ENCODE measurements at places on chromosomes 7 and 10.

- DNase-seq: no peak
Observed at GRCh38 chr10:127125331-127125730, 71.1 kb downstream of the INSYN2A start.

DNA sequence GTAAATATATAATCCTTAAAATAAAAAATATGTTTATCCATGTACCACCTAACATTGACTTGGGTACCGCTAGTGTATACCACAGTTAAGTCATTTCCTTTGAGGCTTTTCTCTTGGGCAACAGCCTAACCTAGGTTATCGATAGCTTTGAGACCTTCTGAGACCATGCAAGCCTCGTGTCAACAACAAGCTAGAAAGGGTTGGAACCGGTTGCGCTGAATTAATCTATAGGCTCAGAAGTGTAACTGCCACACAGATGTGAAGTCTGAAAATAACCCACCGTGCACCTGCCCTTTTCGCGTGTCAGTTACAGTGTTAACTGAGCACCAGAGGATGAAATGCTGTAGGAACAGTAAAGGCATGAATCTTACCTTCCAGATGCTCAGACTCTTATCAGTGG is 59.8 kb downstream of the ARID5B start:
- no peak for DNase-seq

DNA sequence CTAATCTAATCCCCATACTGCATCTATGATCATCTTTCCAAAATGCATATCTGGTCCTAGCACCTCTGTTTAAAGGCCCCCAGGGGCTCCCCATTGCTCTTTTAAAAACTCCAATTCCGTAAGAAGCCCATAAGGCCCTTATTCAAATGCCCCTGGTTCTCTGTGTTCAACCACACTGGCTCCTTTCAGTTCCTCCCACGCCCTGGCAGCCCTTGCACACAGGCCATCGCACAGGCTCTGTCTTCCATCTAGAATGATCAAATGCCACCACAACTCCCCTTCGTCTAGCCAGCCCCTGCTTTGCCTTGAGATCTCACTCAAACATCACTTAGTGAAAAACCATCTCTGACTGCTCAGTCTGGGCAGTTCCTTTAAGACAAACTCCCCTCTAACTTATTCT is 112.9 kb upstream of the LYZL2 start:
- no peak for DNase-seq

DNA sequence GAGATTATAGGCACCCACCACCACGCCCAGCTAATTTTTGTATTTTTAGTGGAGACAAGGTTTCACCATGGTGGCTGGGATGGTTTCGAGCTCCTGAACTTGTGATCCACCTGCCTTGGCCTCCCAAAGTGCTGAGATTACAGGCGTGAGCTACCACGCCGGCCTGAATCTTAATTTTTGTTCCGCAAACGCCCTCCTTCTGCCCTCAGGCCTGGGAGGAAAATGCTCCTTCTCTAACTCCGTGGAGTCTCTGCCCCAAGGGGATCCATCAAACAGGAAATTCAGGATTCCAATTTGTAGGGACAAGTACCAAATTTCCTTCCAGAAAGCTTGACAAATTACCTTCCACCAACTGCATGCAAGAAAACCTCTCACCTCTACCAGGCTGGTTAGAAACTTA is 43.2 kb downstream of the RBAK start:
- no peak for DNase-seq

DNA sequence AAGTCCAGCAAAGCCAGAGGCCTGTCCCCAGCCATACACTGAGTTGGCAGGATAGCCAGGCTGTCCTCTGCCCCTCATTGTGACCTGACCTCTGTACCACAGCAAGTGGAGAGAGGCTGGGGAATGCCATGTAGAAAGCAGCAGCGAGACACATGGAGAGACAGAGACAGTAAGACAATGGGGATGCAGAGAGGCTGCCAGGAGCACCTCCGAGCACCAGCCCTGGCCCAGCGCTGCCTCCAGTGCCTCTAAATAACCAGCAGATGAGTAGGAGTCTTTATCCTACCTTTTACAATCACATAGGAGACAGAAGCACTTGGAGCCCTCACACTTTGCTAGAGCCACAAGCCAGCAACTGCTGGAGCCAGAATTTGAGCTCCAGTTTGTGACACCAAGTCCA is 8.1 kb downstream of the GDF2 start:
- no peak for DNase-seq

Measured in iPS DF 6.9 (cell line).